ENCODE measurements at places on chromosomes 11 and 22. TPM values are rescaled to one million over a fixed set of nuclear protein-coding genes. Genes with fewer than 3 reads are reported as not detected.

Gene DNAJB7
- not detected for total RNA-seq

Gene TMEM191C
- total RNA-seq = 20.7 TPM

DNA sequence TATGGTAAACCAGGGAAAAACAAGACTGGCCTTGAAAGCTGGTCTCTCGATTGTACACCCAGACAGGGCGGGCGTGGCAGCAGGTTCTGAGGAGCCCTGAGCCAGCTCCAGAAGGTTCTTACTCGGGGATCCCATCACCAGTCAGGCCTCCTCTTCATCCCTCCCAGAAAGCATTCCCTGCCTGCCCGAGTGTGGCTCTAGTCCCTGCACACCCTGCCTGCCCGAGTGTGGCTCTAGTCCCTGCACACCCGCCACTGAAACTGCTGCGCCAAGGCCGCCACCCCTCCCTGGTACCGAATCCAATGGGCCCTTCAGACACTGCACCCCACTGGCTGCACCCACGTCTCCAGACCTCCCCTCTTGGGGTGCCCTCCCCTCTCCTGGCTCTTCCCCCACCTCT, 30.1 kb downstream of the KIAA0930 start:
- DNase-seq = no peak

Gene RGL4
- 0.21 TPM for total RNA-seq

DNA sequence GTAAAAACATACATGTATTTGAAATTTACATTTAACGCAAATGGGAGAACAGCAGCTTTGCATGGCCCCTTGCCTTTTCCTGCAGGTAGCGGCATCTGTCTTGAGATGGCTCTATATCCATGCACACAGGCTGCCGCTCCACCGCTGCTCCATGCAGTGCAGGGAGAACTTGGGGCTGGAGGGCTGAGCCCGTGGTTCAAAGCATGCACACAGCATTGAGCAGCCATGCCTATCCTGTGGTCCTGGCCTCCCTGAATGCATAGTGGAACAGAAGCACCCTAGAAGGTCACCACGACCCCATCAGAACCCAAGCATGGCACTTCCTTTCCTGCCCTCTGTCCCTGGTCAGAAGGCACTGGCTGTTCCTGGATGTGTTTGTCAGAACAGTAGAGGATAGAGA, 35.0 kb upstream of the TP53I11 start:
- DNase-seq = no peak

DNA sequence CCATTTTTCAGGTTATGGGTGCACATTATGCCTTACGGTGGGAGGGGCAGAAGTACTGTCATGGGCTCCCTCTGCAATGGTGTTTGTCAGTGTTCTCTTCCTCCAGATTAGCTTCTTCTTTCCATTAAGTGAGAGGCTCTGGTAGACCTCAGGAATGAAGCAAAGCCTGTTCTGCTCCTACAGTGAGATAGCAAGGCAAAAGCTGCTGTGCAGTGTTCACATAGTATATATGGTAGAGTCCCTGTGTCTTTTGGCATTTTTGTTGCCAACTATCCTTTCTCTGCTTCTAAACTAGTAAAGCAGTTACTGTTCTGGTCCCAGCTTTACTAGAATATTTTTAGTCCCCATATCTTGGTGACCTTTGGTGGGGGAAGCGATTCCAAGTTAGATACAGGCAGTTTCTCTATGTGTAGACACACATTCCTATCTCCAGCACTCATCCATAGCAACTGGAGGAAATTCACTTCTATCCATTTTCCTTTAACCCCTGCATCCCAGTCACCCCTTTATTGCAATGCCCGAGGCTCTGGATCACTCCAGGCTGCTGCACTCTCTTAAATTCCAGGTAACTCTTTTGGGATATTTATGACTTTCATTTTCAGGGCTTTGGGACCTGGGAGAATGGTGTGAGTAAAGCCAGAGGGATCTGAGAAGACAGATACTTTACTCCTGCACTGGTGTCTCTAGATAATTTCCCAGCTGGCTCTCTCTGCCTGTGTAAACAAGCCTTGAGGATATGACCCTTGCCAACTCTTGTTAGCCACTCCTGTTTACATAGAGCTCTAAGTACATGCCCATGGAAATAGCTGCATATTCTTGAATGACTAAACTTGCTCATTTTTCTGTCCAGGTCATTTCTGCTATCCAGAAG, 3.9 kb upstream of the TRIM34 start:
- no peak for DNase-seq

GRCh38 chr11:10376061-10376460, 71.2 kb downstream of the ADM start:
- DNase-seq = no peak

DNA sequence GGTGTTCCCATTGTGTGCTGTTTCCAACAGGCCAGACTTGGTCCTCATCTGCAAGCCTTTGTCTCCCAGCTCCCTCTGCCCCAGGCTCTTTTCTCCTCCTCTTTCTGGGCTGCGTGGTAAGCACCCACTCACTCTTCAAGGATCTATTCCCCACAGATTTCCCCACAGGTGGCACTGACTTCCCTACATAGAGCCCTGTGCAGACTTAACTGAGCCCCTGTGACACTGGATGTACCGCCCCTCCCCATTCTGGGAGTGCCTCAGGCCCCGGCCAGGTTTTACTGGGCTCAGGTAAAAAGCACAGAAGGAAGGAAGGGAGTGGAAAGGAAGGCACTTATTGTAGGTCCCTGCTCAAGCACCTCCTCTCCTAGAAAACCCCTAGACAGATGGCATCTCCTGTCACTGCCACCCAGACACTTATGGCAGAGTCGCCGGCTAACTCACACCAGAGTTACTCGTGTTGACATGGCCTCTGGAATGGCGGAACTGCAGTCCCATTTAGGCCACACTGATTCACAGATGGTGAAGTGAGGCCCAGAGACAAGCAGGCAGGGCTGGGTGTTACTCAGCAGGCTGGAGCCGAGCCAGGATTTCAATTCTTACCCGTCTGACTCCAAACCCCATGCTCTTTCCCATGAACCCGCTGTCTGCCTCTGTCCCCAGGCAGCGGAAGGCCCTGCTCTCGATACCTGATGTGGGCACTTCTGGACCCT, 47.2 kb downstream of the LRRC32 start:
- DNase-seq = no peak

DNA sequence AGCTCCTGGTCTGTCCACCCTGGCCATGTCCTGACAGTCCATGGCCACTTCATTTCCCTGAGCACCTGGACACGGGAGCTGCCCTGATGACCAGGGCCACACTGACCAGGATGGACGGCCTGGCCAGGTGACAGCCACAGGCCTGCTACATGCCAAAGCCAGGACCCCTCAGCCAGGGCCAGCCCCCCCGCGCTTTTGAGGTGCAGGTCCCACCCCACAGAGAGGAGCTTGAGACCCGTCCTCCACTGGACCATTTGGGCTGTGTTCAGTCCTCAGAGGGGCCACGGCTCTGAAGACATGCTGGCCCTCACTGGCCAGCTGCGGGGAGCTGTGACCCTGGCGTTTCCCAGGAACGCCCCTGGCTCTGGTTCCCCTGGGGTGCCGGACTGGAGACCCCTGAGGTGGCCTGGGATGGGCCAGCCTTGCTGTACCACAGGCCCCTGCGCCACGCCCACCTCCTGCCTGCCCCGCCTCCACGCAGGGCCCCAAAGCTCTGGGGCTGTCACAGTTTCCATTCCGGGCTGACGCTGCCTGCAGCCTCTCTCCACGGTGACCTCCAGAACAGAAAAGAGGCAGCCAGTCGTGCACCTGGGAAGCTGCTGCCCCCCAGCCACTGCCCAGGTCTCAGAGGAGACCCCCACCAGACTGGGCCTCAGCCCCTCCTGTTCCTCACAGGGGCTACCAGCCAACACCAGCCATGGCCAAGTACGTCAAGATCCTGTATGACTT, 18.2 kb downstream of the EPS8L2 start:
- DNase-seq = no peak

Gene NLRP14
- not detected for total RNA-seq

Measured in uterus (tissue), 4 donors.